Activated T-cell treated with anti-CD3 and anti-CD28 coated beads for 4 hours (primary cell): ENCODE measurements at places on chromosomes 1 and 21.

GRCh38 chr1:205239078-205239477 is 11.3 kb downstream of the TMCC2 start:
- no peak for DNase-seq

- no peak for DNase-seq
These were observed 102.7 kb upstream of the TTC34 start for GRCh38 chr1:2904191-2904590.

DNA sequence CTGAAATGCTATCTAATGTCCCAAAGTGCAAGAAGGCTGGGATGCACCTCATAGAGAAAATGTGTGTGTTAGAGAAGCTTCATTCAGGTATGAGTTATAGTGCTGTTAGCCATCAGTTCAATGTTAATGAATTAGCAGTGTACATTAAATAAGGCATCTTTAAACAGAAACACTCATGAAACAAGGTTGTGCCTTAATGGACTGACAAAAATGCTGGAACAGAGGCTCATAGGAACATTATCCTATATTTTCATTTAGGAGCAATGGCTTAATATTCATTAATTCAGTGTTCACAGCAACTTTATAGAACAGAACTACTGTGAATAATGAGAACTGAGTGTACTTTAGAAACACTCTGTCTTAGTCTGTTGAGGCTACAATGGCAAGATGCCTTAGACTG is 15.2 kb upstream of the FAM89A start:
- no peak for DNase-seq

DNA sequence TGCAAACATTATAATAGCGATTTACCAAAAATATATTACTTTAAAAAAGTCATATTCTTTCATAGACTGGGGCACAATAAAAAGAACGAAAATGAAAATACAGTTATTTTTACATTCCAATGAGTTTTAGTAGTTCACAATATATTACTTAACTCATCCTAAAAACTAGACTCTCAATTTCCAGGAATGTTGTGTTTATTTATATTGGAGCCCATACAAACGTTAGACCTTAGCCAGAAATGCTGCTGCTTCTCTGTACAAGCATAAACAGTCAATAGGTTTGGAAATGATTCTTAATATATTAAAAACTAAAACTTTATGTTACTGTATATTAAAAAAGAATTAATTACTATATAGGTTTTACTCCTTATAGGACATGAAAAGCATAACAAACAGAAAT is 302.3 kb downstream of the BRINP3 start:
- no peak for DNase-seq

GRCh38 chr1:8541961-8542521 is 224.1 kb downstream of the SLC45A1 start:
- no peak for DNase-seq

DNA sequence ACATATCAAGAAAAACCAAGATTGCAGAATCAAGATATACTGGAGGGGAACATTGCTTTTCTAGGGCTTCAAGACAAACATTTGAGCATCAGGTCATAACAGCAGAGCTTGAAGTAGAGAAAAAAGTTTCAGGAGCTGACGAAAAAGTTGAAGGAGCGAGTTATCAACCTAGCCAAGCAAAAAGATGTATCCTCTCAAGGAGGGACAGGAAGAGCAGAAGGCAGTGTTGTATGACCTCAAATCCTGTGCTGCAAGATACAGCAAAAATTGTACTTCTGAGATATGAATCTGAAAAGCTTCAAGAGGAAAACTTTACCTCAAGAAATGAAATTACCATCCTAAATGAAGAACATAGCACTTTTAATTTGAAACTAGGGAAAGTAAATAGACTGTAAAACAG is 153.1 kb downstream of the AK5 start:
- no peak for DNase-seq
